Cardiac fibroblast (primary cell): ENCODE measurements at places on chromosomes 11 and 22.

DNA sequence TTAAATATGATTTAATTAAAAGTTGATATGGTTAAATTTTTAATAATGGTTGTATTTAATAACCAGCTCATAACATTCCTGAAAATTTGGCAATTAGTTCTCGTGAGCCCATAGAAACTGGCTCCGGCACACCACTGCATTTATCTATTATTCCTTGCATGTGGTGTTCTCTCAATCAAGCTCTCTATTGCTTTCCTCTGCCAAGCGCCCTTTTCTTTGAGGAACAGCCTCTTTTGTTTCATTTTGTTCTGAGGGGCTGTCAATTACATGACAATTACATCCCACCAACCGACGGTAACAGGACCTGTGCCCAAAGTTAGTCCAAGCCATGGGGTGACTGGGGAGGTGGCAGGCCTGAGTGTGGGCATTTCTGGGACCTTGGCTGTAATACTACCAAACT lies 8.1 kb downstream of the C11orf91 start:
- no peak for DNase-seq

DNA sequence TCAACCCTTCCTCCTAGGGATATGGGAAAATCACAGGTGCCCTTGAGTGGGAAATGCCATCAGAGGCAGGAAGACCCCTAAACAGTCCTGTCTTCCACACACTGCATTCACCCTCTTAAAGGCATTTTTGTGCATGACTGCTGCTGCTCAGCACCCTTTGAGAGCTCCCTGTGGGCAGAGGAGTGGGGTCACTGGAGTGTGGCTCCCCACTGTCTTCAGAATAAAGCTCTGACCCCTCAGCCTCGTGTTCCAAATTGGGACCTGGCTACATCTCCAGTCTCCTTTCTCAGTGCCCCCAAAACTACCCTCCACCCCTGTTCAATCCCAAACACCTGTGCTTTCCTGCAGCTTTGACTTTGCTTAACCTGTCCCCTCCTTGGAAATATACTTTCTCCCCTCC lies 46.6 kb downstream of the CHRDL2 start:
- DNase-seq: no peak

DNA sequence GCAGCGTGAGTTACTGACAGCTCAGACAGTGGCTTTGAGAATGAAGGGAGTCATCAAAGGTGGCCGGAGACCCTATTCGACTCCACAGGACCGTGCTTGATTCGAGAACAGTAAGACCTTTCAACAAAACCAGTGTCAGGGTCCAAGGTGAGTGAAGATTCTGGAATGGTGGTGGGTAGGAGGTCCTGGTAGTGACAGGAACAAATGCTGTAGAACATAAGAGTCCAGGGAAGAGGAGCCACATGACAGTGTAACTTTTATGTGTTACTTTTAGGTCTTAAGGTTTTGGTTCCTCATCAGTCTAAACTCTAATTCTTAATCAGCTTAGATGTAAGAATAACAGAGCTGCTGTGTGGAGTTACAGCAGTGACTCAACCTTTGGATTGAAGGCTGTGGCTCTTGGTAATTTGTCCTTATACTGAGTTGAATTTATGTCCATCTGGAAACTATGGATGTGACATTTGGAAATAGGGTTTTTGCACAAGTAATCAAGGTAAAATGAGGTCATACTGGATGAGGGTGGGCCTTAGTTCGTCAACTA lies 1.8 kb downstream of the TBC1D22A start:
- DNase-seq: no peak

- DNase-seq: no peak
These were observed 93.8 kb upstream of the LRRC55 start for GRCh38 chr11:57087991-57088390.

DNA sequence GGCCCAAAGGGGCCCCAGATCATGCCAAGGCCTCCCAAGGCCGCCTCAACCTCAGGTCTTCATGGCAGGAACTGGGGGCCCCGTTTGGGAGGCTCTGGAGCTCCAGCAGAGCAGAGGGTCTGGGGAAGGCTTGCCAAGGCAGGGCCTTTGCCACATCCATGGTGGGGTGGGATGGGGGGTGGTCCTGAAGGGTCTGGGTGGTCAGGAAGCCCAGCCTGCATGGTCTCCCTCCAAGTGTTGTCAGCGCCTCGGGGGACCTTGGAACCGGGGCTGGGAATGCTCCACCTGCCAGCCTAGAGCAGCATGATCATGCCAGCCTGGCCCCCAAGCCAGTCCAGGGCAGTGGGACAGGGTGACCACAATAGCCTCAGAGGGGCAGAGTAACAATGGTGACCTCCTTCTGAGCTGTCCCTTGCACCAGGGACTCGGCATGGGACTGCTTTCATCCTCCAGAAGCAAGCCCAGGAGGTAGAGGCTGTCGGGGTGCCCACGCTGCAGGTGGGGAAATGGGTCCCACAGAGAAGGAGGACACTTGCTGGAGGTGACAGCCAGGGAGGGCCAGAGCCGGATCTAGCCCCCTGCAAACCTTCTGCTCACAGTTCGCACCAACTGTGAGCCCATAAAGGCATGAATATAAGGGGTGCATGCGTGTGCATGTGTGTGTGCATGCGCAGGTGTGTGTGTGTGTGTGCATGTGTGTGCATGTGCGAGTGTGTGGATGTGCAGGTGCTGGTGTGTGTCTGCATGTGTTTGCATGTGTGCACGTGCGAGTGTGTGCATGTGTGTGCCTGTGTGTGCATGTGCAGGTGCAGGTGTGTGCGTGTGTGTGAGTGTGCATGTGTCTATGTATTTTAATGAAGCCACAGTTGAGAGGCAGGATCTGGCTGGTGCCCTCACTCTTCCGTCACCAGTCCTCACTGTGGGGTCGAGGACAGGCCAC lies 63.8 kb downstream of the MYEOV start:
- no peak for DNase-seq

DNA sequence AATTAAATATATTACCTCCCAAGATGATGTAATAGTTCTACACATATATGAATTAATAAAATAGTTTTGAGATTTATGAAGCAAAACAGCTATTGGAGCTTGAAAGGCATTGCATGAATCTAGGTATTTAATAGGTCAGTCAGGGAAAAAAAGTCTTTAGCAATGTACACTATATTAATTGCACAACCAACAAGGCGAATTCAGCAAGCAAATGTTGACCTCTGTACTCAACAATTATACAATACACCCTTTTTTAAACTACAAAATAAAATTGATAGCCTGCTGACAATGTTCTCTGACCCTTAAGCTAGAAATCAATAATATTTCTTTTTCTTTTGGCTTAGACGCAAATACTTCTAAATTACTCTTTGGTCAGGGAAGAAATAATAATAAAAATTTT lies 345.5 kb downstream of the LUZP2 start:
- DNase-seq: no peak

DNA sequence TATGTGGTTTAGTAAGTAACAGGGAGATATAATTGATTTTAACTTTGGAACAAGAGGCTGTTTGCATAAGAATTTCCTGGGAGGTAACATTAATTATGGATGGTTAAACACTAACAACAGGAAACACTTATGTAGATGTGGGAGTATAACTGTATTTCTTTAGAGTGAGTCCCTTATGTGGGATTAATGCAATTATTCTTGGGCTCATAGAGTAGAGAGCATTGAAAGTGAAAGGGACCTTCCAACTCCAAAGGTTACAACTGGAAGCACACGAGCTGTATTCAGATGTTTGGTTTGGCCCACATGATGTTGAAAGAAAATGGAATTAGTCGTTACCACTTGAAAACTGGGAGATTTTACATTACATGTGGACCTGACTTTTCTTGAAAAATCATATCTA lies 53.5 kb downstream of the BBOX1 start:
- DNase-seq: no peak

- no peak for DNase-seq
These were observed 63.9 kb upstream of the CTTN start for GRCh38 chr11:70334351-70334995.

GRCh38 chr11:119081682-119082260 lies 2.9 kb upstream of the HMBS start:
- DNase-seq: no peak

DNA sequence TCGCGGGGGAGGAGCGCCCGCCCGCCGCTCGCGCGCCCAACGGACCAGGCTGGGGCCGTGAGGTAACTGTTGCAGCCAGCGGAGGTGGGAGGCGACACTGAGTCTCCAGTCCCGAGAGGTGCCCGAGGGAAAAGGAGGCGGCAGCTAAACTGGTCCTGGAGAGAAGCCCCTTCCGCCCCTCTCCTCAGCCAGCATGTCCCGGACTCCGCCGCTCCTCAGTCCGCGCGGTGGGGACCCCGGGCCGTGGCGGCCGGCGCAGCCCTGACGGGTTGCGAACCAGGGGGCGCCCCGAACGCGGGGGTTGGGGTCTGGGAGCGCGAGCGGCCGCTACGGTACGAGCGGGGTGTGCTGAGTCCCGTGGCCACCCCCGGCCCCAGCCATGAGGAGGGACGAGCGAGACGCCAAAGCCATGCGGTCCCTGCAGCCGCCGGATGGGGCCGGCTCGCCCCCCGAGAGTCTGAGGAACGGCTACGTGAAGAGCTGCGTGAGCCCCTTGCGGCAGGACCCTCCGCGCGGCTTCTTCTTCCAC lies at the start of gene PDE3B:
Gene PDE3B (plus strand): TSS at position 108 of the 529 bp plus-strand sequence. CDS start 272 bp downstream, at position 380.
- DNase-seq: peak; percentile 39

DNA sequence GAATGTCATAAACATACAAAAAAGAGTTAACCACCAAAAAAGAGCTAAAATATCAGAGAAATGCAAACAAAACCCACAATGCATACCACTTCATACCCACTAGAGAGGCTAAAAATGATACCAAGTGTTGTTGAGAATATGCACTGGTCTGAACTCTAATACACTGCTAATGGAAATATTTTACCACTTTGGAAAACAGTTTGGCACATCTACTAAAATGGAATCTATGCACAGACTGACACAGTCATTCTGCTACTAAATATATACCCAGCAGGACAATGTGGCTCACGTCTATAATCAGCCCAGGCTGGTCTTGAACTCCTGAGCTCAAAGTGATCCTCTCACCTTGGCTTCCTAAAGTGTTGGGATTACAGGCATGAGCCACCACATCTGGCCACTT lies 18.0 kb downstream of the MAPK1 start:
- DNase-seq: no peak

GRCh38 chr22:24284747-24285203 lies 14.1 kb downstream of the SPECC1L start:
- peak; percentile 32 for DNase-seq
